T-cell (primary cell): ENCODE measurements at places on chromosomes 5 and 9.

DNA sequence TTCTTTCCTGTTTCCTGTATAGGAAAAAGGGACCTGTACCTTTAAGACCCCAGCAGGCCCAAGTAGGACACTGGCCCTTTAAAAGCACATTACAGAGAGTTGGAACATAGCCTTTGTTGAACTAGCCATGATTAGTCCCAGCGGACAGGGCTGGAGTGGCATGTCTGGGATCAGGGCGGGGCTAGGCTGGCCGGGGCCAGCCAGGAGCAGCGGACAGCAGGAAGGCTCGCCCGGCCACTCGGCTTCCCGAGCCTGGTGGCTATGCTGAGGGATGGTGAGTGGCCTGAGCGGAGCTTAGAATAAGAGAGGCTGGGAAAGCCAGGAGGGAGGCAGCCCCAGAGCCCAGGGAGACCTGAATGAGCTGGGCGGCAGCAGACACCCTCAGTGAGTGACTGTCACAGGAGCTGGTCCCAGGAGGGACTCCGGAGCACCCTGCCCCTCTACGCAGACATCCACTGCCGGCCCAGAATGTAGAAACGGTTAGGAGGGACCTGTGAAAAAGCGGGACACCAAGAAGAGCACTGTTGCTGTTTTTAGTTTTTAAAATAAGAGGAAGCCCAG is 92.1 kb downstream of the DAB2IP start:
- DNase-seq: no peak

- DNase-seq: no peak
Observed at GRCh38 chr5:170314541-170315095, 17.0 kb upstream of the LCP2 start.

- DNase-seq: no peak
Observed at GRCh38 chr5:115577741-115578140, 24.5 kb downstream of the TICAM2 start.

DNA sequence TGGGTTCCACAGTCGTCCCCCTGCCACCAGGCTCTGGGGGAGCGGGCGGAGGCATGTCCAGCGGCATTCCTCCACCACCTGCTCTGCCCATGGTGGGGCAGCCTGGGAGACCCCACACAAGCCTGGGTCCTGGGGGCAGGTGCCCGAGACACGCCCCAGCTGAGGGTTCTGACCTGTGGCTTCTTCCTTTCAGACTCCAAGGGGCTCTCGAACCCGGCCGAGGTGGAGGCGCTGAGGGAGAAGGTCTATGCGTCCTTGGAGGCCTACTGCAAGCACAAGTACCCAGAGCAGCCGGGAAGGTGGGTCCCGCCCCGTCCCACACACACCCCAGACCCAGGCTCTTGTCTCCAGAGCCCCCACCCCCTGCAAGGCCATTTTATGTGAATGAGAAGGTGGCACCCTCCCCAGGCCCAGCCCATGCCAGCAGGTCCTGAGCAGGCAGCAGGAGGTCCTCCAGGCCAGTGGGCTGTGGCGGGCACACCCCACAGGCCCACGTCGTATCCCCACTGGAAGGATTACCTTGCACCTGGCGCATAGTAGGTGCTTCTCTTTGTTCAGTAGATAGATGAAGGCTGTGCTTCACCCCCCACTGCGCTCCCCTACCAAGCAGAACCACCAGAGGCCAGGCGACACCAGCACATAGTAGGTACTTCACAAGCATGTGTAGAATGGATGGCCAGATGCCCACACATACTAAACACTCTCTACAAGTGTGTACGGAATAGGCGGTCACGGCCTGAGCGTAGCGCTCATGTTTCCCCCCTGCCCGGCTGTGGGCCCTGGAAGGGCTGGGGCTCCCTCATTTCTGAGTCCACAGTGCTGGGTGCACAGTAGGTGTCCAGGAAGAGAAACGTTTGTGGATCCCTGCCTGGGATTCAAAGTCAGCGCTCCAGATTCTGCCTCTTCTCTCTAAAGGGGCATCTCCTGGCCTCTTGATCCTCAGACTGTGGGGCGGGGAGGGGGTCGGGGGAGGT is 107.9 kb downstream of the RXRA start:
- DNase-seq: no peak
